ENCODE measurements at places on chromosomes 13 and 19.

GRCh38 chr13:19601749-19602725, 31.4 kb upstream of the MPHOSPH8 start:
- no peak for DNase-seq

DNA sequence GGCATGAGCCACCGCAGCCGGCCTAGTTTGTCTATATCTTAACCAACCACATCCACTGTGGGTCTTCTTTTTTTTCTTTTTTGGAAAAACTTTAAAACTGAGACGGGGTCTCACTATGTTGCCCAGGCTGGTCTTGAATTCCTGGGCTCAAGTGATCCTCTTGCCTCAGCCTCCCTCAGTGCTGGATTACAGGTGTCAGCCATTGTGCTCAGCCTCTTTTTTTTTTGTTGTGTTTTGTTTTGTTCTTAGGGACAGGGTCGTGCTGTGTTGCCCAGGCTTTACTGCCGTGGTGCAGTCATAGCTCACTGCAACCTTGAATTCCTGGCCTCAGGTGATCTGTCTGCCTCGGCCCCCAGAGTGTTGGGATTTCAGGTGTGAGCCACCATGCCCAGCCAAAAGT, 7.4 kb downstream of the SNRNP70 start:
- no peak for DNase-seq

GRCh38 chr19:47492137-47492533, 8.1 kb upstream of the KPTN start:
- no peak for DNase-seq

- no peak for DNase-seq
Measured at GRCh38 chr13:97266332-97266731, 44.2 kb downstream of the MBNL2 start.

GRCh38 chr13:45833663-45834375, 17.7 kb downstream of the SIAH3 start:
- DNase-seq, result no peak

GRCh38 chr13:60178327-60178726, 14.6 kb upstream of the DIAPH3 start:
- no peak for DNase-seq

DNA sequence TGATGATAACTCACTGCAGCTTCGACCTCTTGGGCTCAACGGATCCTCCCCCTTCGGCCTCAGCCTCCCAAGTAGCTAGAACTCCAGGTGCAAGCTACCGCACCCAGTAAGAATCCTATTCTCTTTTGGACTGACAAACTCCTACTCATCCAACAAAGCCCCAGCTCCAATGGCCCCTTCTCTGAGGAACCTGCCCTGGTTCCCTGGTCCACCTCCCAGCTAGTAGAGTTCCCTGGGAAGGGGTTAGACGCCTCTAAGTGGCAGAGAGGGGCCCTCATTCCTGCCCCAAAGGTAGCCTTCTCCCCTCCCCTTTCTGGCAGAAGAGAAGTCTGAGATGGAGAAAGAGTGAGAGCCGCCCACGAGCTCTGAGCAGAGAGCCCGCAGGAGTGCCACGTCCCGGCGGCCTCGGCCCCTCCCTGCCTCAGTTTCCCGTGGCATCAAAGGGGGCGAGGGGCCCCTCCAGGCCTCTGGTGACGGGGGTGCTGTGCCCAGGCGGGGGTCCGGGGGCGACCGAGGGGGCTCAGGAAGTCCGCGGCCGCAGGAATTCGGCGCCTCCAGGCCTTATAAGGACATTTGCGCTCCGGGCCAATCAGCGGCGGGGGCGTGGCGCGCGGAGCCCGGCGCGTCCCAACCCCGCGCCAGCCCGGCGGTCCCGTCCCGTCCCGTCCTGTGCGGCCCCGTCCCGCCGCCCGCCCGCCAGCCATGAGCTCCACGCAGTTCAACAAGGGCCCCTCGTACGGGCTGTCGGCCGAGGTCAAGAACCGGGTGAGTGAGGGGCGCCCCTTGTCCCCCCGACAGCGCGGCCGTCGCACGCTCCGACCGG, at the start of gene CNN2:
Gene CNN2 (plus strand): TSS at position 649 of the 823 bp plus-strand sequence. CDS start 54 bp downstream, at position 703.
- peak; percentile 23 for DNase-seq

DNA sequence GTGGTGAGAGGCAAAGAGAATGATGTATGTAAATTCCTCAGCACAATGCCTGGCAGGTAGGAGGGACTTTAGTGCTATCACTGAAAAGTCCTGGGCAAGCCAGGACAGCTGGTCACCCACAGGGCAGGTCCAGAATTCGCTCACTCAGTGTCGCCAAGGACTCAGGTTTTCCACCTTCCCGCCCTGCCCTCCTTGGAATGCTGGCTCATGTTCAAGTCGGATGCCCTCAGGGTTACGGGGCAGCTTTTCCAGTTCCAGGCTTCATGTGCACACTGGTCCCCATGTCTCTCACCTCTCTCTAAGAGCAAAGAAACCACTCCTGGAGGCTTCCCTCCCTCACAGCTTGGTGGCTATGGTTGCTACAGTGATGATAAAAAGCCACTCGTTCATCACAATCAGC, 24.8 kb upstream of the NAXD start:
- DNase-seq, result no peak

GRCh38 chr13:76129305-76130000, 493.3 kb downstream of the LMO7 start:
- DNase-seq, result no peak

GRCh38 chr13:34174671-34175145, 356.8 kb downstream of the RFC3 start:
- no peak for DNase-seq

GRCh38 chr19:56105090-56105701, 15.9 kb downstream of the ZNF787 start:
- no peak for DNase-seq

- no peak for DNase-seq
Measured at GRCh38 chr19:45090034-45090433, 2.9 kb upstream of the PPP1R37 start.

- DNase-seq, result no peak
Measured at GRCh38 chr13:23923031-23923430, 25.7 kb upstream of the C1QTNF9B start.

DNA sequence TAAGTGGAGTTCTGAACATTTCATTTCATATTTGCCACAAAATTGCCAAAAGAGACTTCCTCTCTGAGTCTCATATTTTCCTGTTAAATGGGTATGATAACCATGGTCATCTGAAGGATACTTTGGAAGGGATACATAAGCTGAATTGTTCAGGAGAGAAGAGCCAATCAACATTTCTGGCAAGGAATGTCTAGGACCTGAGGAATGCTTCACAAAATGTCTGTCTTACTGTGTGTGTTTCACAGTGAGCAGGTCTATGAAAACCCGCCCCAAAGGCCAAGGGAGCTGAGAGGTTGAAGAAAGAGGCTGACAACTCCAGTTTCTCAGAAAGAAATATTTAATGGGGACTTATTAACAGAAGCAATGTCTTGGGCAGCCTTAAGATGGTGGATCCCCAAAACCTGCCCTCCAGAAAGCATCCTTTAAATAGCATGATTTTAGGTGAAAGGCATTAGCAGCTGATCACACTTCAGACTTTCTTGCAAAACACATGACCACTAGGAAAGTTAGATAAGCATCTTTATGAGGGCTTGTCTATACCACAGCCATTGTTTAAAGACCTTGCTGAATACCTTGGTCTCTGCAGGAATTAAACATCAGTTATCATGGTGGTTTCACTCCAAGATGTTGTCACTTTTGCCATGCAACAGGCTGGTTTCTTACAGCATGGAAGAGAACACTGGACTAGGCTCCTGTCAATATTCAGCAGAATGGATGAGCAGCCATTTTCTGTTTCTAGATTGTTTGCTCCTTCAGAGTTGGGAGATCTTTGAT, 78.9 kb downstream of the TNFSF11 start:
- DNase-seq, result no peak

DNA sequence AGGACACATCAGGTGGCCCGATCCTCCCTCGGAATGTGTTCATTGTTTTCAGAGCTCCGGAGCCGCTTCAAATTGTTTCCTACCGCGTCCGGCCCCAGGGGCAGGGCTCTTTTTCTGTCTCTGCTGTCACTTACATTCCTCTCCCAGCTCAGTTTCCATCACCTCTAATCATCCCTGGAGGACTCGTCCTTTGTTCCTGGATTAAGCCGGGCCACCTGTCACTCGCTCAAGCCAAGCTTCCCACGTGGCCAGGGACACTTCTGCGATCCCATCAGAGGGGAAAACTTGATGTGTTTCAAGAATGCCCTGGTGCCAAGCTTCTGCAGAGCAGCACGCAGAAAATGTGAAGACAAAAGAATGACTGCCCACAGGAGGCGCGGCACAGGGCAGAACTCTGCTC, 13.5 kb downstream of the IL17D start:
- DNase-seq, result no peak

DNA sequence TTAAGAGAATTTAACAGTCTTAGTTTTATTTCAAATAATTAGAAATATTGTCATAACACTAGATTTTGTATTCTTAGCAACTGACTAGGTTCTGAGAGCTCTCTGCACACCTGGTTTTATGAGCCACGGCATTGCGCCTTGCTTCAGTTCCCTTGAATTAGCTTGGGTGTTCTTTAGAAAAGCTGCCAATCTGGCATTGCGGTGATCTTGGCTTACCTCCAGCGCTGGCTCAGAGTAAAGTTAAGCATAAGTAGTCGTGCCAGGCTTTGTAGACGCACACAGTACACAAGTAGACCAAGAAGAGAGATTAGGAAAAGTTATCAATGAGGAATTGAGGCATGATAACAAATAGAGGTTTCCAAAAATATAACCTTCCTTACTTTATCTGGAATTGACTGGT, 45.7 kb downstream of the TPP2 start:
- no peak for DNase-seq

GRCh38 chr19:12042893-12043292, 7.4 kb upstream of the ZNF433 start:
- DNase-seq, result no peak

- DNase-seq, result no peak
Measured at GRCh38 chr13:103196356-103196755, 130.1 kb upstream of the SLC10A2 start.

DNA sequence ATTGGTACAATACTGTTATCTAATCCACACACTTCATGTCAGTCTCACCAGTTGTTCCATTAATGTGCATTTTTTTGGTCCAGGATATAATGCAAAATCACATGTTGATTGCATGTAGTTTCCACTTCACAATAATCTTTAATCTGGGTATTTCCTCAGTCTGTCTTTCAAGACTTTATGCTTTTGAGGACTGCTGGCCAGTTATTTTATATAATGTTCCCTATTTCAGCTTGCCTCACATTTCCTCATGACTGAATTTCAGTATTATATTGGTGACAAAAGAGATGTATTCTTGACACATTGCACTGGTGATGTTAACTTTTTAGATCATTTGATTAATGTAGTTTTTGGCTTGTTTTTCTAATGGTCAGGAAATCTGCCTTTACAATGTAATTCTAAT, 368.3 kb downstream of the IRS2 start:
- no peak for DNase-seq

- no peak for DNase-seq
Measured at GRCh38 chr19:56577719-56578602, 10.7 kb downstream of the ZNF470 start.

GRCh38 chr19:51600940-51601580, 29.1 kb downstream of the SIGLEC5 start:
- no peak for DNase-seq

- no peak for DNase-seq
Measured at GRCh38 chr19:27691991-27692390, 1521.0 kb downstream of the UQCRFS1 start.

DNA sequence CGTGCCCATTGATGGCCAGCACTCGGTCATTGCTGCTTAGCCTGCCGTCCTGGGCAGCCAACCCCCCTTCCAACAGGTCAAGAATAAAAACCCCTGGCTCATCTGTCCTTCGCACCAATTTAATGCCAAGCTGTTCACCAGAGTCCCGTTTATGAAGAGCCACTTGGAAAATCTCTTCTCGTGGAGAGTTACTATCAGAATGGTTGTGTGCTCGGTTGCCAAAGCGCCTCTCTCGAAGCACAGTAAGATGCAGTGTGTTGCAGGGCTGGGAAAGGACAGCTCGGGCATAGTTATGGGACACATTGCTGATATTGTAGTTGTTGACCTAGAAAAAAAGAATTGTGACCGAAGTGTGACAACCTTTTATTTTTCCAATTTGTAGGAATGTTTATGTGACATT, 57.9 kb downstream of the LNX2 start:
- DNase-seq, result no peak

DNA sequence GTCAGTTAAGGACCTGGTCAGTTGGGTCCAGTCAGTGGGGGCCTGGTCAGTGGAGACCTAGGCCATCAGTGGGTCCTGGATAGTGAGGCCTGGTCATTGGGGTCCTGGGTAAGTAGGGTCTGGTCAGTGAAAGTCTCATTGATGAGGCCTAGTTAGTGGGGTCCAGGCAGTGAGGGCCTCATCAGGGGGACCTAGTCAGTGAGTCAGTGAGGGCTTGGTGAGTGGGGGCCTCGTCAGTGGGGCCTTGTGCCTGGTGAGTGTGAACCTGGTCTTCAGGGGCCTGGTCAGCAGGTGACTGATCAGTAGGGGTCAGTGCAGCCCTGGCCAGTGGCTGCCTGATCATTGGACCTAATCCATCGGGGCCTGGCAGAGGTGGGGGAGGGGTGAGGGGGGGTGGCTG, 42.6 kb upstream of the TPM4 start:
- DNase-seq, result no peak

DNA sequence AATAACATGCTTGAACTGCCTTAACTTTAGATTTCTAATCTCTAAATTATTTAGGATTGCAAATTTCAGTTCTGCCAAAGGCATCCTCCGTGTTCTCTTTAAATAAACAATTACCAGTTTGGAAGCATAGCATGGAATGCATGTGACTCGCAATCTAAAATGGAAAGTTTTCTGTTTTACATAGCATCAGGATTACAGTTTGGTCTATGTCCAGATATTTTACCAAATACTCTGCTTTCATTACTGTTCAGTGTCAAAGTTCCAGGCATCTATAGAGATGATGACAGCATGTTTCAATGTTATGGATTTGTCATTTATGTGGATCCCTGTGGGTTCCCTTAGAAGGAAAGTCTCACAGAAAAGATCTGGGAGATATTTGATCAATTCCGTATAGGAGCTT, 16.8 kb downstream of the FLT1 start:
- no peak for DNase-seq

- DNase-seq, result no peak
Measured at GRCh38 chr19:57667228-57667627, 1.5 kb upstream of the ZSCAN4 start.

DNA sequence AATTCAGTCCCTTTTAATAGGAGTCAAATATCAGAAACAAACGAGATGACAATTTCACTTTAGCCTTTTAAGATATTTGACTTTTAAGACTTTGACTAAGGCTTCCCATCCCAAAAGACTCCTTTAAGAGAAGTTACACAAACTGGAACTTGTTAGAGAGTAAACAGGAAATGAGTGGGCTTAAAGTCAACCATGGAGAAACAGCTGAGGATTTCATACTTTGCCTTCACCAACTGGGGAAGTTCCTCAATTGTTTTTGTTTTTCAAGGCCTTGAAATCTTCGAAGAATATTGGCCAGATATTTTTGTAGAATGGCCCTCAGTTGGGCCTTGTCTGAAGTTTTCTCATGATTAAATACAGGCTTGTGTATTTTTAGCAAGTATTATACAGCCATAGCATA, 227.3 kb downstream of the POU4F1 start:
- no peak for DNase-seq

GRCh38 chr19:38512277-38512676, 78.8 kb downstream of the RYR1 start:
- DNase-seq, result no peak

- DNase-seq, result no peak
Measured at GRCh38 chr13:19597523-19597922, 35.9 kb upstream of the MPHOSPH8 start.

- DNase-seq, result no peak
Measured at GRCh38 chr19:47603706-47604565, 5.0 kb upstream of the BICRA start.
